Immature natural killer cell (primary cell): ENCODE measurements at places on chromosomes 1 and 21. TPM values are rescaled to one million over a fixed set of nuclear protein-coding genes. Genes with fewer than 3 reads are reported as not detected.

DNA sequence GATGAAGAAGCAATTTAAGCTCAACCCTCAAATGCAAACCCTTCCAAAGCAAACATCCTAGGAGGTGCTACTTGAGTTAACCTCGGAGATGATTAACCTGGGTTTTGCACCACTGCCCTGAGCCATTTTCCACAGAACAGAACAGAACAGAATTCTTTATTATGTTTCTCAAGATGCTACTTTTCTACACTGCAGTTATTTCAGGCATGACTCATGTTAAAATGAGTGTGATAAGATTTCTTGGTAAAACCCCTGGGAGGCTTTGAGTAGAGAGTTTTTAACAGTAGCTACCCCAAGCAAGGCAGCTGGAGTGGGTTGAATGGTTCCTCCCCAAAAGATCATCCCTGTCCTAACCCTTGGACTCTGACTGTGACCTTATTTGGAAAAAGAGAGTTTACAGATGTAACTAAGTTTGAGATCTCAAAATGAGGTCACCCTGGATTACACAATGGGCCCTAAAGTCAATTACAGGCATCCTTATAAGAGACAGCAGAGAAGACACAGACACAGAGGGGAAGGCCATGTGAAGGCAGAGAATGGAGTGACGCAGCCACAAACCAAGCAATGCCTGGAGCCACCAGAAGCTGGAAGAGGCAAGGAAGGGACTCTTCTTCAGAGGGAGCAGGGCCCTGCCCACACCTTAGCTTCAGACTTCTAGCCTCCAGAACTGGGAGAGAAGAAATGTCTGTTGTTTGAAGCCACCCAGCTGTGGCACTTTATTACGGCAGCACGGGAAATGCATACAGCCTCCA, 153.4 kb downstream of the ETS2 start:
- no peak overlapping the region for H3K27ac ChIP-seq
- H3K36me3 ChIP-seq = no peaks in the 10 kb centered on the region
- no peak overlapping the region for H3K4me3 ChIP-seq

- H3K36me3 ChIP-seq = peaks cover 31% of the 10 kb centered on the region
- H3K27me3 ChIP-seq = peaks cover 4% of the 10 kb centered on the region
Observed at GRCh38 chr1:32948905-32949304, 15.7 kb downstream of the RNF19B start.

DNA sequence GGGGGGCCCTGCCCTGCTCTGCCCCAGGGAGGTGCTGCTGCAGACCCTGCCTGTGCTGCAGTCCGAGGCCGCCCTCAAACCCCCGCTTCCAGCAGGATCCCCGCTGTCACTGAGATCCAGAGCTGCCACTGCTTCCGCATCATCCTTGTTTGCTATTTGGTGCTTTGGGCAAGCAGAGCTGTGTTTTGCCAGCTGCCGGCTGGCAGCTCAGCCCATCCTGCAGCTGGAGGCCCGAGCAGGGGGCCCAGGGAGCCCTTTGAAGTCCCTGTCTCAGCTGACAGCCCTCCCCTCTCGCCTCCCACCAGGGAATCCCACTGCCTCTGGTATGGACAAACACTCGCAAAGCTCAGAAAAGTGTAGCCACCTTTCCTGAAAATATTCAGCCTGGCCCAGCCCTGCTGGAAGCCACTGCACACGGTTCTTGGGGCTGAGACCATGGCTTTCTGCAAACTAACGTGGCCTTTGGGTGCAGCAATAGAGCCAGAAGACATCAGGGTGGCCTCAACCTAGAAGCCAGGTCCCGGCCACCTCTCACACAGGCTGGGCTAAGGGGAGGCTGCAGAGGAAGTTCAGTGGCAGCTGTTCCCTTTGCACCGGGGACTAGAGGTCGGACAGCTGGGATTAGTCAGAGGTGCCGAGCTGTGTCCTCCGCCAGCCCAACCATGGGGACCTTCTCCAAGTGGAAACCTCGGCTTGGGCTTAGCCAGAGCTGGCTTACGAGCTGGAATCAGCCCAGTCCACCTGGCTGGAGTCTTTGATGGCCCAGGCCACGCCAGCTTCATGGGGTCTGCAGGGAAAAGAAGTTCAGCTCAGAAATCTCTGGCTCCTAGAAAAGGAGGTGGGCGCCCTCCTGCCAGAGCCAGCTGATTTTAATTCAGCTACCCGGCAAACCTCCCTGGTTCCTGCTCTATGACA, 107.1 kb downstream of the SPSB1 start:
- no peak overlapping the region for H3K4me3 ChIP-seq
- H3K27me3 ChIP-seq = peaks cover 11% of the 10 kb centered on the region
- no peaks in the 10 kb centered on the region for H3K36me3 ChIP-seq

DNA sequence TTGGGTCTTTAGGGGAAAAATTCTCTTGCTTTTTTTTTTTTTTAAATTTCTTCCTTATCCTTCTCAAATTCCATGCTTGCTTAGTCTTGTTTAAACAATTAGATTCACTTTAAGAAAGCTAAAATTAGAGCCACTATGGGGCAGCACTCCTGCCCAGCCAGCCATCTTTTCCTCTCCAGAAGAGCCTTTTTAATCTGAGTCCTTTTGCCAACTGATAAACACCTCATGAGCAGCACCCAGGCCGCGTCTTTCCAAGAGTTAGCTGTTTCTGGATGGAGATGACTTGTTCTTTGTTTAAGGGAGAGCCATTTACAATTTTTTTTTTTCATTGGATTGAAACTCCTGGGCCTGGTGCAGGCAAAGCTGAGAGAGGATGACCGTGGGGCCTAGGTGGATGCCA, 53.3 kb upstream of the TSPAN2 start:
- no peak overlapping the region for H3K4me3 ChIP-seq
- no peak overlapping the region for H3K27ac ChIP-seq
- H3K36me3 ChIP-seq = peaks cover 2% of the 10 kb centered on the region
- H3K4me1 ChIP-seq = peaks cover 6% of the 10 kb centered on the region
- peaks cover 14% of the 10 kb centered on the region for H3K27me3 ChIP-seq

Gene GJA9
- polyA plus RNA-seq = not detected

GRCh38 chr1:85502171-85502570, 37.2 kb upstream of the DDAH1 start:
- H3K27ac ChIP-seq = no peak overlapping the region
- H3K4me3 ChIP-seq = no peak overlapping the region
- H3K36me3 ChIP-seq = no peaks in the 10 kb centered on the region
- no peak for DNase-seq

DNA sequence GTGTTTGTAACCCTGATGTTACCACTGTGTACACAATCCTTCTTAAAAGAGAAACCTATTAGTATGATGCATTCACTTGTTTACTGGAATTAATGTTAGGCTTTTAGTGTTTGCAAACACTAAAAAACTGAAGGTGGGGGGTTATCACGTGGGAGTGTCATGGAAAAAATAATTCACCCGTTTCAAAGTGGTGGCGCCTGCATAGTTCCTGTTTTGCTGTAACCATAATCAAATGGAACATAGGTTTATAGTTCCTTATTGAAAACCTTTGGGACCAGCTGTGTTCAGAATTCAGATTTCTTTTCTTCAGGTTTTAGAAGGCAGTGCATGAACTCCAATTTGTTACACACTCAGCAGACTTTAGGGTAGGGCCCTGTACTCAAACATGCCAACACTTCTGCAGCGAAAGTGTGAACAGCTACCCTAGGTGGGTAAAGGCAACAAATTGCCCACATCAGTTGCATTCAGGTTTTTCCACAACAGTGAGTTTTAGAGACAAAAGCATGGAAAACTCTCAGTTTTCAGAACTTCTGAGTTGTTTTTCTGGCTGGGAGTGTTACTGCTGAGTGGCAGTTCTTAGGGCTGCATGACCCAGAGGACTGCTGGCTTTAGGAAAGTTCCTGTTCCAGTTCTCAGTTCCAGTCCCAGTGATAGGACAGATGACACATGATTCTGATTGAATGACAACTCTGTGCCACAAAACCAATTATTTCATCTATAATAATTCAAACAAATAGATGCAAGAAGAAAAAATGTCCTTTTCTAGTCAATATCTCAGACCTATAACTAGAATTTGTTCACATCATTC, 29.1 kb upstream of the IVNS1ABP start:
- DNase-seq = peak; percentile 14
- no peaks in the 10 kb centered on the region for H3K27me3 ChIP-seq
- peaks cover 3% of the 10 kb centered on the region for H3K36me3 ChIP-seq

DNA sequence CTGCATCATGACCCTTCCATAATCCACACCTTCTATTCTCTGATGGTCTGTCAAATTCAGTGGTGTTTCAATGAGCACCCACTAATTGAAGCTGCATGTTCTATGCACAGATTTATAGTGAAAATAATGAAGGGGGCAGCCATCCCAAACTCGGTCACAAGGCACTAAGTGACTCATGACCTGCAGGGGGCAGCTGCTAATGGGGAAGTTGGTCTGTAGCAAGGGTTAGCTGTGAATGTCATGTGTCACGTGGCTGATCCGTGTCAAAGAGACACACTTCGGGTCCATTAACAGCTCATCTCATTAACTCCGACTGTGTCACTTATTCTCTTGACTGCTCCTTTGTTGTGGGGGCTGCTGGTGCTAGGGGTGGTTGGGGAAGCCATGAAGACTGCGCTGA, 306.6 kb downstream of the PCP4 start:
- no peaks in the 10 kb centered on the region for H3K4me1 ChIP-seq
- no peaks in the 10 kb centered on the region for H3K27me3 ChIP-seq
- no peak for DNase-seq
- H3K4me3 ChIP-seq = no peak overlapping the region
- H3K27ac ChIP-seq = no peak overlapping the region
- H3K36me3 ChIP-seq = no peaks in the 10 kb centered on the region

DNA sequence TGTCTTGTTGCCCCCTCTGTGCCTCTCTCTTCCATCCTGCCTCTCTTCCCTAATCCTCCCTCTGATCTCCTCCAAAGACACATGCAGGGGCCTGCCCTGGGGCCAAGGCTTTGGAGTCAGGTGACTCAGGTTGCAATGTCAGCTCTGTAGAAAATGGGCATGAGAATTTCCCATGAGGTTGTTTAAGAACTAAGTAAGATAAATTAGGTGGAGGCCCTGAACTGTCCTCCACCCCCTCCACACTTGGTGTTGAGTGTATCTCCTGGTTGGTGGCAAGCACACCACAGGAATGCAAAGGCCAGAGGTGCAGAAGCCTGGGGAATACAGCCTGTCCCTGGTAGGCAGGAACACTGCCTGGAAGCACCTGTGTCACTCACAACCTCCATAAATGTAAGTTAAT, 63.9 kb upstream of the GRIK3 start:
- no peaks in the 10 kb centered on the region for H3K36me3 ChIP-seq
- no peak overlapping the region for H3K4me3 ChIP-seq
- H3K27me3 ChIP-seq = no peaks in the 10 kb centered on the region
- DNase-seq = no peak
- no peak overlapping the region for H3K27ac ChIP-seq

GRCh38 chr1:103194060-103194459, 85.7 kb upstream of the COL11A1 start:
- no peaks in the 10 kb centered on the region for H3K36me3 ChIP-seq
- no peak overlapping the region for H3K27ac ChIP-seq
- no peak overlapping the region for H3K4me3 ChIP-seq

DNA sequence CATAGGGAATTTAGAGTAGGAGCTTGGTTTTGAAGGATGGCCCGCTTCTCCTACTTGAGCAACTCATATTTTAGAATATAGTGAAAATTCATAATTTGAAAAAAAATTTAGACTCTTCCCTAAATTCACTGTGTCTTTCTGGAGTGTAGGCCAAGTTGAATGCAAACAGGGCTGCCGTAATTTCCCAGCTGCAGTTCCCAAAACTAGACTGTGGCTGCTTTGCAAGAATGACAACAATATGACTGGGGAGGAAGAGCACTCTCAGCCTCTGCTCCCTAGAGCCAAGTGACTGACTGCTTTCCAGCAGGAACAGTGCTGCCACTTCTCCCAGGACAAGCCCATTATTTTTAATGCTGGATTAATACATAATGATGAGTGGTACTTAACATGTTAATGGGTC, 209.0 kb downstream of the RHOU start:
- DNase-seq = no peak
- H3K27me3 ChIP-seq = peaks cover 2% of the 10 kb centered on the region
- no peak overlapping the region for H3K4me3 ChIP-seq
- peaks cover 10% of the 10 kb centered on the region for H3K4me1 ChIP-seq
- no peaks in the 10 kb centered on the region for H3K36me3 ChIP-seq
- no peak overlapping the region for H3K27ac ChIP-seq

- no peak overlapping the region for H3K27ac ChIP-seq
- H3K4me1 ChIP-seq = no peaks in the 10 kb centered on the region
- no peak overlapping the region for H3K4me3 ChIP-seq
- DNase-seq = no peak
- no peaks in the 10 kb centered on the region for H3K27me3 ChIP-seq
- peaks cover 14% of the 10 kb centered on the region for H3K36me3 ChIP-seq
Observed at GRCh38 chr1:93483200-93483599, 35.3 kb downstream of the FNBP1L start.

DNA sequence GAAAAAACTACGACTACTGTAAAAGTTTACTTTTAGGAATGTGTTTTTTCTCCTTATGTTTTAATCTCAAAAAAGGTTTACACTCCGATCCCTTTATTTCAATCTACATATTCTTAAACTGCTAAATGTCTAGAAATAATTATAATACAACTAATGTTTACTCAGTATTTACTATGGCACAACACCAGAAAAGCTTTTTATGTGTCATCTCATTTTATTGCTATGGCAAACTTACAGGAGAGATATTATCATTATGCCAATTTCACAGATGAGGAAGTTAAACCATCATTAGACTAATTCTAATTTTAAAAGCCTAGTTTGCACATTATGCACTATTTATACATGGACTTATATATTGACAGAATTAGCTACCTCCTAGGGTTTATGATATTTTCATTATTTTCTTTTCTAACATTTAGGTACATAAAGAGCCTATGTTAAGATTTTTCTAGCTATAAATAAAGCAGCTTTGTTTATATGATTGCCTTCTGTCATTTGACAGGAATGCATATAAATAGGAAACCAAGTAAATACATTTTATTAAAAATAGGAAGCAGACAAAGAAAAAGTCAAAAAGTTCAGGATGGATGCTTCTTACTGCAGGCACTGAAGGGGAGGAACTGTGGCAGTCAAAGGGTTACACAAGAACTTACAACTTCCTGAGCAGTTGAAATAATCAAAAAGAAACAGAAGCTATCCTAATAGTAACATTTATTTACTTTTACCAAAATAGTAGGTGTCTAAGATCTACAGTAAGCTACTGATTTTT, 442.4 kb downstream of the LTN1 start:
- H3K27ac ChIP-seq = no peak overlapping the region
- H3K4me3 ChIP-seq = no peak overlapping the region
- no peaks in the 10 kb centered on the region for H3K27me3 ChIP-seq
- peaks cover 7% of the 10 kb centered on the region for H3K36me3 ChIP-seq

DNA sequence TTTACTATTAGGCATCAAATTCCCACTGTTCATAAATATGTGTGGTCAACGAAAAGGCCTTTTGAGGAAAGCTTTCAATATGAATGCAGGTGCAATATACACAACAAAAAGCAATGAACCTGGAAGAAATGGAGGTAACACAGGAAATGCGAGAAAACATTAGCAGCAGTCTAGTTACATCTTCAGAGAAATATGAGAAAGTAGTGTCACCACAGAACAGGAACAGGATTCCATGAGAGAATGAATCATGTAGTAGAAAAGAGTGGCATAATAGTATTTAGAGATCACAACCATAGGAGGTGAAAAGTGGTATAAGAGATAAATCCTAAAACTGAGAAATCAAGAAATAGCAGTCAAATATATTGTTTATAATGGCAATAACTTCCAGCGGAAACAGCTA, 103.7 kb downstream of the AK5 start:
- H3K27ac ChIP-seq = no peak overlapping the region
- H3K36me3 ChIP-seq = peaks cover under 1% of the 10 kb centered on the region
- no peak for DNase-seq
- H3K27me3 ChIP-seq = no peaks in the 10 kb centered on the region
- H3K4me1 ChIP-seq = peaks cover 12% of the 10 kb centered on the region

- H3K36me3 ChIP-seq = no peaks in the 10 kb centered on the region
- no peaks in the 10 kb centered on the region for H3K27me3 ChIP-seq
- no peak overlapping the region for H3K4me3 ChIP-seq
- H3K4me1 ChIP-seq = no peaks in the 10 kb centered on the region
- no peak for DNase-seq
Observed at GRCh38 chr1:244989813-244990212, 125.5 kb upstream of the HNRNPU start.

Gene NES
- polyA plus RNA-seq = not detected
